ENCODE measurements at places on chromosomes 12 and 14. TPM values are rescaled to one million over a fixed set of nuclear protein-coding genes. Genes with fewer than 3 reads are reported as not detected.

GRCh38 chr12:84994426-84994825 is 41.7 kb downstream of the TSPAN19 start:
- no peaks in the 10 kb centered on the region for H3K4me1 ChIP-seq
- H3K36me3 ChIP-seq, result no peaks in the 10 kb centered on the region
- no peak overlapping the region for H3K27ac ChIP-seq
- no peak overlapping the region for H3K4me3 ChIP-seq
- no peak for DNase-seq
- no peaks in the 10 kb centered on the region for H3K27me3 ChIP-seq

Gene COX14
- 45.0 TPM for total RNA-seq

Gene NRIP2
- not detected for total RNA-seq

DNA sequence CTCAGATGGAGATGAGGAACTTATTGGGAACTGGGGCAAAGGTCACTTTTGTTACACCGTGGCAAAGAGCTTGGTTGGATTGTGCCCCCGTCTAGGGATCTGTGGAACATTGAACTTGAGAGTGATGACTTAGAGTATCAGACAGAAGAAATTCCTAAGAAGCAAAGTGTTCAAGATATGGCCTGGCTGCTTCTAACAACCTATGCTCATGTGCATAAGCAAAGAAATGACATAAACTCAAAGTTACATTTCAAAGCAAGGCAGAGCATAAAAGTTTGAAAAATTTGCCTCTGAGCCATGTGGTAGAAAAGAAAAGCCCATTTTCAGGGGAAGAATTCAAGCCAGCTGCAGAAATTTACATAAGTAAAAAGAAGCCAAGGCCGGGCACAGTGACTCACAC is 21.5 kb upstream of the RAP1B start:
- H3K36me3 ChIP-seq, result peaks cover 21% of the 10 kb centered on the region
- no peaks in the 10 kb centered on the region for H3K27me3 ChIP-seq
- no peak for DNase-seq
- H3K27ac ChIP-seq, result peak overlapping the region; percentile 12

Gene TAS2R42
- not detected for total RNA-seq

DNA sequence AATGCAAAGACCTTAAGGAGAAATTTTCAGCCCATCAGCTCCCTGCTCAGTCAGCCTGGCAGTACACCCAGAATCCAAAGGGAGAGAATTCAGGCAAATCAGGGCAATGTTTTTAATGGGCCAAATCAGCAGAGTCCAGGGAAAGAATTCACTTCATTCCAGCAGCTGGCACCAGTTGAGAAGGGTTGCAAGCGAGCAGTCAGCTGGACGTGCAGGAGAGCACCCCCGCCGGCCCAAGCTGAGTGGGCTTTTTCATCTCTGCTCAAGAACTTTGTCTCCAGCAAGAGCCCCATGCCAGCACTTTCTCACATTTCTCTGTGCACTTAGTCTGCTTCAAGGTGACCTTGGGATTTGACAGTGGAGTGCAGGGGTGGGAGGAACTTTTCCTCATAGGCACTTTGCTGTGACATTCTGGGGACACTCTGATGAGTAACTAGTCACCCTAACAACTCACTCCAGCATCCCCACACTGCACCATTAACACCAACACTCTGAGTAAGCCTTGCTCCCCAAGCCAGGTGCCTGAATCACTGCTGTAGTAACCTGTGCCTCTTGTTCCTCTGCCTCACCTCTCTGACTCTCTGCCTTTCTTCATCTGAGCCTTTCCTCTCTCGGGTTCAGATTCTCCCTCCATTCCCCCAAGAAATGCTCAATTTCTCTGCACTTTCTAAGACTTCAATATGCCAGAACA is 2.2 kb downstream of the ENDOU start:
- no peaks in the 10 kb centered on the region for H3K27me3 ChIP-seq
- H3K27ac ChIP-seq, result no peak overlapping the region
- no peak for DNase-seq
- peaks cover 2% of the 10 kb centered on the region for H3K36me3 ChIP-seq

All from activated CD4-positive, alpha-beta T cell treated with anti-CD3 and anti-CD28 coated beads, Interleukin-2, amount 10 ng/mL, durations not matched to agents 24 days and 14 days (primary cell).